Activated CD8-positive, alpha-beta T cell treated with anti-CD3 and anti-CD28 coated beads, Interleukin-2, amount 10 ng/mL, durations not matched to agents 7 days and 5 days (primary cell): ENCODE measurements at places on chromosomes 5 and 9.

DNA sequence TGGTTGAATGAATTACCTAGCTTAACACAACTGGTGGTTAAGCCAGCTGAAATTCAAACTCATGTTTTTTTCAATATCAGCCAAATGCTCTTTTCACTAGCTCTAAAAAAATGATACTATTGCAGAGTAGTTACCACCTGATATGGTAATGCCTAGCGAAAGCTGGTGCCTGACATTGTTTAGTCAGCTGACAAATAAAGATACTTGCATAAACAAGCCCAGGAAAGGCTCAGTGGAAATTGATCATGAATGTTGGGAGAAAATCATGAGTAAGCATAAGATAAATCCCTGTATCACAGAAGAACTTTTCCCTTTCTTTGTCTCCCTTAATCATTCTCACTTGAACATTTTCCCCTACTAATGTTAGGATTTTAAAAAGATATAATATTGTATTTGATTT lies 54.6 kb downstream of the FGF10 start:
- no peak for DNase-seq

GRCh38 chr5:127196042-127196441 lies 94.6 kb upstream of the MEGF10 start:
- no peak for DNase-seq

DNA sequence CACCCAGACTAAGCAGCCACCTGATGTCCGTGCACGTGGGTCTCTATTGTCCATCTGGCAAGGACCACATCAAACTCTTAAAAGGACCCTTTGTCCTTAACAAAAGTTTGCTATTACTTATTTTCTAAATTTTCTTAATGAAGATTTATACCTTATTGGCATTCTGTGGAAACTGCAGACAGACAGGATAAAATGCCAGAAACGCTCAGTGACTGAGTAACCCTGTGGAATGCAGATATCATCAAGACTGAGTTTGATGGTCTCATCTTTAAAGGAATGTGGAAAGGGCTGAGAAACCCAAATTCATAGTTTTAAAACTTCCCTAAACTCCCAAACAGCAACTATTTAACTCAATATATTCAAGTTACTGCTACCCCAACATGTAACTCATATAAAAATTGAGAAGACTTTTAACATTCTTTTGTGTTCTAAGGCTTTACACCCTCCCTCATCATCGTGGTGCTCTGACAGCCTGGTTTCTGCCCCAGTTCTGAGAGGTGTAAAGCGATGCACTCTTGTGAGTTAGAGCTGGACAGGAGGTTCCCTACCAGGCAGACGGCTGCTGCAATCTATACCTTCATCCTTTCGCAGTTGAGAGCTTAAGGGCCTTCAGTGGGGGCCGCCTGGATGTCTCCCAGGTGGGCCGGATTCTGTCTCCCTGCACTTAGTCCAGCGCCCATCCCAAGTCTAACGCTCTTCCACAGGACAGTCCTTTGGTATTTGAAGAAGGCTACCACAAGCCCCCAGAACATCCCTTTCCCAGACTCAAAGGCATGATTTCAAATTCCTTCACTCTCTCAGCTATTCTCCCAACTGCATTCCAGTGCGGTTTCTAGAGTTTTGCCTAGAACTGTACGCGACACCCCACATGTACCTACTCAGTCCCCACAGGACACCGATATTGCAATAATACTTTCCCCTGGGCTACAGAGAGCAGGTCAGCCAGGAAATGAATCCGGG lies 68.9 kb downstream of the DAP start:
- DNase-seq, result no peak

GRCh38 chr5:172757394-172758010 lies 13.5 kb downstream of the DUSP1 start:
- DNase-seq, result no peak

DNA sequence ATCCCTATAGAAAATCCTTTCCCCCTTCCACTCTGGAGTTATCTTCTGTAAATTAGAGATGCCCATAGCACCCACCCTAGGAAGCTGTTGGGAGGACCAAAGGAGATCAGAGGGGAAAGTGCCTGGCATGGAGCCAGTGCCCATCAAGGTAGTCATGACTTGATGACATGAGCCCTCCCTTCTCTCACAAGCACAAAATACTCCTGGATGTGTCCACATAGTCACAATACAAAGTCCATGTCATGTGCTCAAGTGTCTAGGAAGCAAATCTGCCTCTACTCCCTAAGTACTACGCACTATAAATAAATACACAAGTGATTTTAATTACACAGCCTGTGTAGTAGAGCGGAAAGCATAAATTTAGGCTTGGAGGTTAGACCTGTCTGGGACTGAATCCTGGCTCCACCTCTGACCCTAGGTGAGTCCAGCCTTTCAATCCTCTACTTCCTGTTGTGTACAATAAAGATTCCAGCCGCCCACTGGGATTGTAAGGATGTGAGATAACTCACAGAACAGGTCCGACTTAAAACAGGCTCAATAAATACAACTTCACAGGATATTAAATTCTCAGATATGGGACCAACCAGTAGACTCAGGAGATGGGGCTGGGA lies 30.6 kb downstream of the TTC39B start:
- DNase-seq, result no peak

DNA sequence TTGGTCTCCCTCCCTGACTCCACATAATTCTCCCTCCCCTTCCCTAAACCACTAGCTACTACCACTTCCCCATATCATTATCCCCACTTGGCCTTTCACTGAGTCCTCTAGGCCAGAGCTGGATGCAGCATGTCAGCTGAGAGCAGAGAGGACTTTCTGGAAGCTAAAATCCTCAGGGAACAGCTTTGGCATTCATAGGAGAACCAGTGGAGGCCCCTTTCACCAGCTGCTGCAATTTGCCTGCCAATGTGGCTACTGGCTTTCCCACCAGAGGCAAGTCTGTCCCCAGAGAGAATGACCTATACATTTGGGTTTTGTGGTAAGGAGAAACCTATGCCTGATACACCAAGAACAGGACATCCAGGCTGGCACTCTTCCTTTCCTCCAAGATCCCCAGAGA lies 14.4 kb downstream of the FAM219A start:
- no peak for DNase-seq

DNA sequence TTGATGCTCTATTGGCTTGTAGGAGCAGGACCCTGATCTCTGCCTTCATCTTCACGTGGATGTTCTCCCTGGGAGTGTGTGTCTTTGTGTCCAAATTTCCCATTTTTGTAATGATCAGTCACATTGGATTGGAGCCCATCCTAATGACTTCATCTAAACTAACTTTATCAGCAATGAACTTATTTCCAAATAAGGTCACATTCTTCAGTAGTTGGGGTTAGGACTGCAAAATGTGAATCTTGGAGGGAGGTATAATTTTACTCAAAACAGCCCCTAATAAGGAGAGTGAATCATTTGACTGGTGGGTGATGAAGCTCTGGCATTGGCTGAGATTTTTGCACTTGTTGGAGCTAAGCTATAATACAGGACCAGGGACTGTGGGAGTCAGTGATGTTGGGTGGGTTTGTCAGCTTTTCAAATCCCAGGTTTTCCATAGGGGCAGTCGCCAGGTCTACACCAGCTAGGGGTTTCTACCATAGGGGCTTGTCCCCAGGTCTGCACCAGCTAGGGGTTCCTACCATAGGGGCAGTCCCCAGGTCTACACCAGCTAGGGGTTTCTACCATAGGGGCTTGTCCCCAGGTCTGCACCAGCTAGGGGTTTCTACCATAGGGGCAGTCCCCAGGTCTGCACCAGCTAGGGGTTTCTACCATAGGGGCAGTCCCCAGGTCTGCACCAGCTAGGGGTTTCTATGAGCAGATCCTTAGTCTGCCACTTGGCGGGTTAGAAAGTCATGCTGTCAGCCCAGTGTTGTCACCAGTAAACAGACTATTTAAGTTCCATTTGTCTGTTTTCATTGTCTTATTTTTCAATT lies 382.6 kb upstream of the DAP start:
- DNase-seq, result no peak

GRCh38 chr9:72577212-72577753 lies 55.9 kb downstream of the TMC1 start:
- no peak for DNase-seq

- DNase-seq, result no peak
Measured at GRCh38 chr5:107456281-107456715, 214.4 kb downstream of the EFNA5 start.
